Left ventricle myocardium inferior (tissue), 1 donor: ENCODE measurements at places on chromosomes 11 and 22. TPM values are rescaled to one million over a fixed set of nuclear protein-coding genes. Genes with fewer than 3 reads are reported as not detected.

DNA sequence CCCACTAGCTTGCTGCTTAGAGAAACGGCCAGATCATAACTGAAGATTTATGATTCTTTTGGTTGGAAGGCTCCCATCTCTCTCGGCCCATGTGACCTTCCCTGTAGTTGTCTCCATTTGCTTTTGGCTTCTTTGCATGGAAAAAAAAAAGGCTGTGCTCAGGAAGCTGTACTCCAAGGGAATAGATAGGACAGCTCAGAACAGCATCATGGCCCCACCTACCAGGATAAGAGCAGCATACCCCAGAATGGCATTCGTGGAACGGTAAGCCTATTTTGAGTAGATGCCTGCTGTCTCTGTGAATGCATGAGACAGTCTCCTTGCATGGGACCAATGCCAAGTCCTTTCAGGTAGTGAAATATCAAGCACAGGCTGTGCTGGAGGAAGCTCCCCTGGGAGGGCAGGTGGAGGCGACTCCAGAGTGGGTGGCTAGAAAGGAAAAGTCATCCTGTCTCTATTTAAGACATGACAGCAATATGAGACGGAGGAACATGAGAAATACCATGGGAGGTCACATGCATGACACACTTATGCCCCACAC, 94.1 kb upstream of the AMOTL1 start:
- no peaks in the 10 kb centered on the region for H3K36me3 ChIP-seq
- H3K4me3 ChIP-seq: no peak overlapping the region
- H3K4me1 ChIP-seq: peaks cover 7% of the 10 kb centered on the region
- no peak for DNase-seq

DNA sequence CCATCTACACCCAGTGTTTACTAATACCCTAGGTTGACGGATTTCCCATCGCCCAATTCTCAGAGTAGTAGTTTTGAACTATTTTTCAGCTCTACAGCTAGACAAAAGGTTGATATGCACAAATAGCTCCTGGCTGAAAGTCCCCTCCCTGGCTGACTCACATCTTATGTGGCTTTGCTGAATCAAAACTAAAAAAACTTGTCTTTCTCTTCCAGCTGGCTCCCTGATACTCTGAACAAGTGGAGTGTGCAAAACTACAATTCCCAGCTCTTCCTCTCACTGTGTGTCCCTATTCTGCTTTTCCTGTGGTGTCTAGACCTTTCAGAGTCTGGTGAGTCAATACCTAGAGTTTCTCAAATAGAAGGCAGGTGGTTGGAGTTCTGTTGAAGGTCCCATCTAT, 12.7 kb upstream of the LARGE1 start:
- H3K4me1 ChIP-seq: no peaks in the 10 kb centered on the region
- no peak for DNase-seq
- no peak overlapping the region for H3K4me3 ChIP-seq
- peaks cover 18% of the 10 kb centered on the region for H3K27me3 ChIP-seq
- no peak overlapping the region for H3K27ac ChIP-seq
- no peaks in the 10 kb centered on the region for H3K36me3 ChIP-seq

DNA sequence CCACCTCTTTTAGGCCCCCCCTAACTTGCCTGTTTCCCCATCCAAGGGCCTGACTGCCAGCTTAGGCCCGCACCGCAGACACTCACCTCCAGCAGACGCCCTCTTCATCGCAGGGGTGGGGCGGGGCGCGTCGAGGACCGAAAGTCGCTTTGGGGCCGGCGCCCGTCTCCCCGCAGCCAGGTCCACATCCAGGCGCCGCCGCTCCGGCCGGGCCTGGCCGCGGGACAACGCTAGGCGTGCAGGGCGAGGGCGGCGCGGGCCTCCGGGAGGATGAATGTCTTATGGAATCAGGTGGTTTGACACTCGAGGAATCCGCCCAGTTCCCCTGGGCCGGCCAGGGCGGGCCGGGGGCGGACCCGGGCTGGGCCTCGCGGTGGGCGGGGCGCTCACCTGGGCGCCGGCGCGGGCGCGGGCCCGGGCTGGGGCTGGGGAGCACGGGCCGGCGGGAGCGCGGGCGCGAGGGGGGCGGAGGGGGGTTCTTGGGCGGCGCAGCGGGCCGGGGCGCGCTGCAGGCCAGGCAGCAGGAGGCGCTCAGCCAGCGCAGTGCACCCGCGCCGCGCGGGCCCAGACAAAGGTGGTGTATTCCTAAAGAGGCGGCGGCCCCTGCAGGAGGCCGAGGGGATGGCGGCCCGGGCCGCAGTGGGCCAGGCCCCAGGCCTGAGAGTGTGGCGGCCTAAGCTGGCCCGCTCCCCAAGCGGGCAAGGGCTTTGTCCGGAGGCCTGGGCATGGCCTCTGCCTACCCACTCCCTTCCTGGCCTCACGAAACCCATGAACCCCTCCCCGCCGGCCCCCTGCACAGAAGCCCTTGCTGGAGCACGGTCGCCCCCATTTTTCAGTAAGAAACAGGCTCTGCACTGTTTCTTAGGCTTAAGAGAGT, 177.6 kb downstream of the IGLL1 start:
- no peak overlapping the region for H3K27ac ChIP-seq
- peaks cover 4% of the 10 kb centered on the region for H3K4me1 ChIP-seq
- no peaks in the 10 kb centered on the region for H3K36me3 ChIP-seq
- no peak for DNase-seq
- peaks cover 60% of the 10 kb centered on the region for H3K27me3 ChIP-seq
- H3K4me3 ChIP-seq: peak overlapping the region; percentile 49

The MMP13 gene
- not detected for total RNA-seq

The DGCR6 gene
- total RNA-seq: 13.9 TPM

The MRGPRX4 gene
- not detected for total RNA-seq

The TMEM86A gene
- 5.4 TPM for total RNA-seq
